Adrenal gland (tissue), 19 donors: ENCODE measurements at places on chromosomes 12 and 14. TPM values are rescaled to one million over a fixed set of nuclear protein-coding genes. Genes with fewer than 3 reads are reported as not detected.

The ALDH1L2 gene
- polyA plus RNA-seq: 0.56 TPM

The KRT72 gene
- polyA plus RNA-seq: 2.7 TPM

The GAS2L3 gene
- 1.9 TPM for polyA plus RNA-seq

The SLC7A7 gene
- polyA plus RNA-seq: 4.0 TPM

The EIF2S3B gene
- 0.10 TPM for polyA plus RNA-seq

The SYCP3 gene
- 0.16 TPM for polyA plus RNA-seq

The MYF6 gene
- not detected for polyA plus RNA-seq

The FGF23 gene
- 0.13 TPM for polyA plus RNA-seq

The TAS2R42 gene
- polyA plus RNA-seq: not detected

The RHOJ gene
- polyA plus RNA-seq: 14.9 TPM

The FOXN4 gene
- 0.24 TPM for polyA plus RNA-seq

The TPPP2 gene
- not detected for polyA plus RNA-seq

The KRT79 gene
- polyA plus RNA-seq: not detected

The VDR gene
- 15.8 TPM for polyA plus RNA-seq

The KERA gene
- not detected for polyA plus RNA-seq

The SALL2 gene
- polyA plus RNA-seq: 6.9 TPM

The MANSC4 gene
- polyA plus RNA-seq: not detected

The MGP gene
- polyA plus RNA-seq: 1,064 TPM

The DIO2 gene
- polyA plus RNA-seq: 40.1 TPM

The ASCL1 gene
- polyA plus RNA-seq: 0.54 TPM

The KCNMB4 gene
- 7.1 TPM for polyA plus RNA-seq

The SINHCAF gene
- 19.9 TPM for polyA plus RNA-seq

The PLEKHD1 gene
- polyA plus RNA-seq: 0.20 TPM

The VRTN gene
- polyA plus RNA-seq: not detected

The CCNB1IP1 gene
- 41.9 TPM for polyA plus RNA-seq

The C12orf60 gene
- polyA plus RNA-seq: 4.8 TPM

The ALKBH1 gene
- polyA plus RNA-seq: 7.4 TPM

The HAL gene
- polyA plus RNA-seq: 0.24 TPM

The CARMIL3 gene
- polyA plus RNA-seq: 0.73 TPM

The B3GNT4 gene
- polyA plus RNA-seq: 1.9 TPM

The PPP1R36 gene
- polyA plus RNA-seq: 0.67 TPM

The BCAT1 gene
- polyA plus RNA-seq: 2.1 TPM

The GARIN6 gene
- not detected for polyA plus RNA-seq

The TAS2R20 gene
- 0.17 TPM for polyA plus RNA-seq

The PTHLH gene
- polyA plus RNA-seq: 0.30 TPM

The GNB3 gene
- polyA plus RNA-seq: 1.0 TPM

The CD163 gene
- 129 TPM for polyA plus RNA-seq

The RPAP3 gene
- 7.3 TPM for polyA plus RNA-seq

The SLC8A3 gene
- 0.56 TPM for polyA plus RNA-seq

The FITM1 gene
- 4.6 TPM for polyA plus RNA-seq

The KRT4 gene
- 6.2 TPM for polyA plus RNA-seq

The GPR132 gene
- 1.8 TPM for polyA plus RNA-seq

The TAS2R9 gene
- not detected for polyA plus RNA-seq
